ENCODE measurements at places on chromosomes 1 and 21. TPM values are rescaled to one million over a fixed set of nuclear protein-coding genes. Genes with fewer than 3 reads are reported as not detected.

The IL19 gene
- total RNA-seq, result not detected

The C8A gene
- not detected for total RNA-seq

The LENEP gene
- total RNA-seq, result 0.42 TPM

The ZBTB8A gene
- total RNA-seq, result 4.4 TPM

The CAPN9 gene
- total RNA-seq, result not detected

GRCh38 chr1:151975311-151976014 lies 18.2 kb downstream of the S100A10 start:
- DNase-seq, result no peak

GRCh38 chr1:155715777-155716176 lies 26.9 kb downstream of the DAP3 start:
- no peak for DNase-seq

DNA sequence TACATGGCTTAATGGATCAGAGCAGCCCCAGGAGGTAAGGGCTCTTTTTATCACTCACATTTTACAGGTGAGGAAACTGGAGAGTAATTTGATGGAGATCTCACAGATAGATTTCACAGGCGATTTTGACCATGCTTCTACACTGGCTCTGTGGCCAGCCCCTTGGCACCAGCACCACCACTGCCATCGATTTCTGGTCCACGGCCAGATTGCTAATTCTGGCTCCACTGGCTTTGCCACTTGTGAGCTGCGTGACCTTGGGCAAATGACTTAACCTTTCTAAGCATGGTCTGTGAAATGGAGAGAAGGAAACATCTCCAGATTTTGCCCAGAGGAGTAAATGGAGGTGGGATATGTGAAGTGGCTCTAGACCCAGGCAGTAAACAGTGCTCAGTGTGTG lies 32.6 kb downstream of the KCNC4 start:
- DNase-seq, result no peak

- DNase-seq, result peak; percentile 91
Observed at GRCh38 chr1:239814306-239814881, 277.3 kb upstream of the FMN2 start.

DNA sequence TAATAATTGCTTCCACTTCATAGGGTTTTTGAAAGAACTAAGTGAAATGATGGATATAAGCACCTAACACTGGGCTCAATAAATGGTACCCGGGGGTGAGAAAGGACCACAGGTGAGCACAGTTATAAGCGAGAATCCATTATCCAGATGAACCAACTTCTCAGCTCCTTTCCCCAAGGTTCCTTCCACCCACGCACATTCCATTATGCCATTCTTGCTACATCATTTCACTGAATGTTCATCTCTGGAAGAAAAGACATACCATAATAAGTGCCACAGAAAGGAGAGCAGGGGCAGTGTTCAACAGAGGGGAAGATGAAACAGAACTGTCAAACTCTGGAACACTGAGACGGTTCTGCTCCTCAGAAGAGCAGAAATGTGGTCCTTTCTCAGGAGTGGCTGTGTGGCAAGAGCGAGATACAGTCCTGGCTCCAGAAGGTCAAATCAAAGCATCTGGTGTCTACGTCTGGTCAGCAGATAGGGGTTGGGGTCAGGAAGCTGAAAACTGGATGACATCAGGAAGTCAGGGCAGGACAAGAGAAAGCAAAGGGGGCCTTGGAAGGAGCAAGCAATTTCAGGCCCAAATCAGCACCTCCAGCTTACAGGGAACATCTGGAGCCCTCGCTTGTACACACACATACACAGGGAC lies 255.4 kb upstream of the TMEM51 start:
- no peak for DNase-seq

GRCh38 chr1:16349847-16350406 lies 2.4 kb downstream of the FBXO42 start:
- DNase-seq, result no peak

DNA sequence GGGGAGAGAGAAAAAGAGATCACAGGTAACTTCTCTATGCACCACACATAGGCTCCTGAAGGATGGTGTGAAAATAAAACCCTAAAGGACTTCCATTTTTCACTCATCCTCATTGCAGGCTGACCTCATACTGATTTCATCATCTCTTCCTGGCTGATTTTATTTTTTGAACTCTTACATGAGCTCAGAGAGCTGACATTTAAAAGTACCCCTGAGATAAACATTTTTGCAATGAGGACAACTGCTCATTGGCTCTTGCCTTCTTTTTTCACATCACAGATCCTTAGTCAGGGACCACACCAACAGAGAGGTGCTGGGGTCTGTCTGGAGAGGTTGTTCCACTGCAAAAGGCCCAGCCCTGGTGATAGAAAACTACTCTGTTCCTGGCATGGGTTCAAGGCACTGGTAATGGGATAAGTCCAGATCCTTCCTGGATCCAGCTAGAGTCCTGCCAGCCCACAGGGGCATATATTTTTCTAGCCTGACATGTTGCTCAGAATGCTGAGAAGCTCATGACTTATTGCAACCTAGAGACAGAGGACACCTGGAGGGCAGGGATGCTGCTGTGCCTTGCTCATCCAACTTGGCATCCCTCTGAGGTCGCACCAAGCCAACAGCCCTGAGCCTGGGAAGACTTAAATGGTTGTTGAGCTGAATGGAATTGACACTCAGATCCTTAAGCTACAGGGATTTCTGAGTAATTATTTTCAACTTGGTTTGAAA lies 360.0 kb downstream of the HHAT start:
- DNase-seq, result no peak

DNA sequence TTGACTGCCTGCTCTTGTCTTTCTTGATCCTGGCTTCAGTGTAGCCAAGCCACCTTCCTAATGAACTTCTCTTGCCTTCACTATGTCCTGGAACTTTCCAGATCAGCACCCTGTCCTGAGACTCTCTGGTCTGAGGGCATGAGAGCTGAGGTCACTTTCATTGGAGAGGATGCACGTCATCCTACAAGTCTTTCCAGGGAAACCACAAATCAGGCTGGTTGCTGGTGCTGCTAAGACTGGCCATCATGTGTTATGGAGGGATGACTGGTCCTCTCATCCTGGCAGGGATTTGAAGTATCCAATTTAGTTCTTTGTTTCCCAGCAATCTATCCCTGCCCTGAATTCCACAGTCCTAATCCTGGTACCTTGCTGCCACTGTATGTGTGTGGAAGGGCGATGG lies 228.6 kb downstream of the GPATCH2 start:
- no peak for DNase-seq

DNA sequence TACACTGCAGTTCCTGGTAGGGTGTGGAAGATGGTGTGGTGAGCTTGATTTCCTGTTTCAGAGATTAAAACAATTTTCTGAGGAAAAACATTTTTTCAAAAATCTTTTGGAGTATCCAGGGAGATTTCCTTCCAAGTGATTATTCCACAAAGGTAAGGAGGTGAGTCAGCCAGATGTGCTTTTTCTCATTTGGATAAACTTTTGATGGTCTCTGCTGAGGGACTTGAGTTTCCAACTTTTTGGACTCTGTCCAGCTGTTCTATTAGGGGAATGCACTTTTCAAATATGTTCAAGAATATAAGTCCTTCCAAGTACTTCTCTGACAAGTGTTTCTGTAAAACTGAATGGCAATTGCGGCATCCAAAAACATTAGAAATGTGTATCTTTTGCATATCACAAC lies 628.8 kb upstream of the ADAMTS5 start:
- DNase-seq, result no peak

DNA sequence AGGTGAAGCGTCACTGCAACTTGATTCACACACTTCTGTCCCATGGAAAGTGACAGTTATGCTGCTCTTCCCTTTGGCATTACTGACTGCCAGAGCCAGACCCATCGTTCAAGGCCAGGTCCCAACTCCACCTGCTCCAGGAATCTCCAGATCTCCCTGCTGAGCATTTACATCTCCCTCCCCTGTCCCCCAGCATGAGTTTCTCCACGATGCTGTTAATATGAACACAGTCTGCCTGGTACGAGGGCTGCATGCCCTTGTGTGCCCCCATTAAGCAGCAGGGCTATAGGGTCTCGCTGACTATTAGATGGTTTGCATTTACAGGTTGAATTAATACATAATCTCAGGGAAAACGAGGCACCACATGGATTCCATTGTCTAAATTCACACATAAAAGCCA lies 4.3 kb downstream of the F3 start:
- DNase-seq, result no peak

DNA sequence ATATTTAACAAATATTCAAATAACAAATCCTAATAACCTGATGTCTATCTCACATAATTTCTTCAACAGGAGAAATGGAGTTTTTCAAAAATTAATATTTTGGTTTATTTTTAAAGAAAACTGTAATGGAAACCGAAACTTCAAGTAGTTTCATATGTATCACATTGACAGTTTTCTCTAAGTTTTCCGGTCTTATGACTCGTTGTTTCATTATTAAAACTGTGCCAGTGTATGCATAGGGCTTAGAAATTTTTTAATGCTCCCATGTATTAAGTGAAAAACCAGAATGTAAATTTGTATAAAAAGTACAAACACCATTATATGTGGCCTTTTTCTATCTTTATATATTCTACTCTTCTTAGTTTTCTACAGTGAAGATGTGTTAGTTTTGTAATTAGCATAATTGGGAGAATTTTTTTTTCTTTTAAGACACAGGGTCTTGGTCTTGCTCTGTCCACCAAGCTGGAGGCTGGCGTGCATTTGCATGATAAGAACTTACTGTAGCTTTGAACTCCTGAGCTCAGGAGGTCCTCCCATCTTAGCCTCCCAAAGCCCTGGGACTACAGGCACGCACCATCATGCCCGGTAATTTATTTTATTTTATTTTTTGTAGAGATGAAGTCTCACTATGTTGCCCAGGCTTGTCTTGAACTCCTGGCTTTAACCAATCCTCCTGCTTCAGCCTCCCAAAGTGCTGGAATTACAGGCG lies 43.9 kb upstream of the SAMSN1 start:
- DNase-seq, result no peak

GRCh38 chr1:199551967-199552565 lies 475.4 kb upstream of the NR5A2 start:
- peak; percentile 63 for DNase-seq

DNA sequence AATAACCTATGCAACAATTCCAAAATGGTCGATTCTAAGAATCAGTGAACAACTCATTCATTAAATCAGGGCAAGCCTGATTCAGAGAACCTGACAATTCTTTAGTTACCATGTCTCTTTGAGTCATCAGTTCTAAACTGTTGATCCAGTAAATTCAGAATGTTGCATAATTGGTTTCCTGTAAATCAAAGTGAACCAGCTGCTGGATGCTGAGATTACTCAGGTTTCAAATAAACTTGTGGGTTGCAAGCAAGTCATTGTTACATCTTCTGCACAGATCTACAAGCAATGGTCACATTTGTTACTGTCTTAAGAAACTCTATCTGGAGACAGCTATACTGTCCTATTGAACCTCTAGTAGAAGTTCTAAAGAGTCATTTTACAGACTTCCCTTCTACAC lies 16.5 kb downstream of the PLA2G2D start:
- peak; percentile 43 for DNase-seq
